ENCODE measurements at places on chromosomes 4 and X. TPM values are rescaled to one million over a fixed set of nuclear protein-coding genes. Genes with fewer than 3 reads are reported as not detected.

The COQ2 gene
- 12.7 TPM for total RNA-seq

GRCh38 chr4:69038582-69038981 is 57.7 kb upstream of the UGT2B7 start:
- ATAC-seq, result no peak

DNA sequence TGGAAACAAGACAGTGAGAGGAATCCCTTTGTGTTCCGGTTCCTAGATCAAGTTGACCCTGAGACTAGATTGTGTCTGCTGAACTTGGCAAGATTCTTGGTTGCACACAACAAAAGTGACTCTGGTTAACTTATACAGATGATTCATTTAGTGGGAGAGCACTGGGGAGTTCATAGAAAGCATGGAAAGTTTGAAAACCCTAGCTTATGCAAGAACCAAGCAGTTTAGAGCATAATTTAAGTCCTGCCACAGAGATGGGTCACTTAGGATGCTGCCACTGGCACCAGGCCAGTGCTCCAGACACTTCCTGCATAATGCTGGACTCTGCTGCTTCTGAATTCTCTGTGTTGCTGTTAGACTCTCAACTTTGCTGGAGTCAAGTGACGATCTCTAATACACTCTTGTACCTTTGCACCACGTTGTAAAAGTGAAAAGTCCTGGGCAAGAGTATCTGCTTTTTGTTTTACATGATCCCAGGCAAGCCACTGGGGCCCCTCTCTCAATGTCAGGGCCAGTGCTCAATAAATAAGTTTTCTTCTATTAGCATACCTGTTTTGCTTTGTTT is 12.7 kb upstream of the DCUN1D4 start:
- ATAC-seq, result no peak

- no peak for ATAC-seq
Measured at GRCh38 chr4:140343303-140343702, 30.1 kb upstream of the SCOC start.

DNA sequence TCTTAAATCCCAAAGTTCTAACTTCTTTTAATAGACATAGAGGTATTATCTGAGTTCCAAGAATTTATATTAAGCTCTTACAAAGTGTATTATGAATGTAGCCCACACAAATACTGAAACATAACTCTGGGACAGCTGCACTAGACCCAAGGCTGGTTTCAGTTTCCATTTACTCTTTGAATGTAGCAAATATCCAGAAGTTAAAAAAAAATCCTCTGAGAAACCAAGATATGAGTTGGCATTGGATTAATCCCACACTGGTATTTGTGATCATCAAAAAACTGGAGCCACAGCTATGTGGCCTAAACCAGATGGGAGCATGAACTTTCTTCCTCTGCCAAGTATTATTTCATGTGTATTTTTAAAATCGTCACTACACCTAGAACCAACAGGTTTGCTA is 23.6 kb upstream of the SMPX start:
- no peak for ATAC-seq

DNA sequence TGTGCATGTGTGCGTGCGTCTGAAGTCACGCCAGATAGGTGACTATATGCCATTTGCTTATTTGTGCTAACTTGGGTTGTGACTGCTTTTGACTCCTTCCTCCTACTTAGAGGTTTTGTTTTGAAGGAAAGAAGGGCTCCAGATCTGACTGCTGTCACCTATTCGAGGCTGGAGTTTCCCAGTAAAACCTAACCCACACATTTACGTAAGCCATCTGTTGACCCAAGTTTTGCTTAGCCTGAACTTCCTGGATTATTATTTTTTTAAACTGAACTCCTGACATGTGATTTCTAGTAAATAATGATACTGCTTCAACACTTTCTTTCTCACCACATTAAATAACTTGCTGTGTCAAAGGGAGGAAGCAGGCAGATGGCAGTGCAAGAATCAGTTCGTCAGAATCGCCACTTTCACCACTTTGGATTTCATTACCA is 41.5 kb downstream of the DTHD1 start:
- ATAC-seq, result peak; percentile 83

GRCh38 chrX:17242470-17242869 is 132.5 kb upstream of the NHS start:
- ATAC-seq, result no peak

DNA sequence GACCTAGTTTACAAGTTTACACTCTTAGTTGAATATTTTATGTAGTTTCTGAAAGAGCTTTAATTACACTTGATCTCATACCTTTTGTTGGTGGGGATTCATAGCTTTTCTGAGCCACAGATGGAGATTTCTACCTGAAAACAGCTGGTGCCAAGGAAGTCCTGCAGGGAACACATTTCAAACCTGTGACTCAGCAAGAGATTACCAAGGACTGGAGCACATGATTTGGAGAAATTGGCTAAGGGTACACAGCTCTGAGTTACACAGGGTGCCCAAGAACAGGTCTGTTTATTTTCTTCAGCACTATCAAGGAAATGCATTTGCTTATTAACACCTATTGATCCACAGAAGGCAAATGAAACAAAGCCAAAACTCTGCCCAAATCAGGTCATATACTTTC is 691.5 kb downstream of the KCTD8 start:
- no peak for ATAC-seq

Data from activated T-helper 17 cell treated with anti-CD3 and anti-CD28 coated beads, Interleukin-2, amount 50 U/mL, for 72 hours (primary cell).